ENCODE measurements at places on chromosomes 3 and 15. TPM values are rescaled to one million over a fixed set of nuclear protein-coding genes. Genes with fewer than 3 reads are reported as not detected.
A peak's percentile ranks its signal among the peaks of the same experiment; 100 is the strongest.

DNA sequence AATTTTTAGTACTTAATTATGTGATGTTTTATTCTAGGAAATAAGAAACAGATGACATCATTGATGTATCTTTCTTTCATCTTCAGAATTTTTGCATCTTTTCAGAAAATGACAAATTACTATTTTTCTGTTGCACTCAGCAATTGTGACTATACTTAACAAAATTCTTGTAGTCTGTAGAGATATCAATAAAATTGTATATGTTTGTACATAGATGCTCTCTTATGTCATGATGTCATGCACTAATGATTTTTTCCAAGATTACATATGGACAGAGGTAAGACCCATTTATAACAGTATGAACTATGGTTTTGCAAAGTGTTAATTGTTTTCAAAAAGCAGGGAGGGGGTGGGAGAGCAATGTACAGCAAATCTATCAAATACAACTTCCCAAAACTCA is 121.2 kb downstream of the POLQ start:
- no peak overlapping the region for H3K27ac ChIP-seq
- H3K36me3 ChIP-seq = no peaks in the 10 kb centered on the region
- H3K4me3 ChIP-seq = no peak overlapping the region
- no peak for DNase-seq
- no peaks in the 10 kb centered on the region for H3K4me1 ChIP-seq

GRCh38 chr3:59998058-59998457 is 948.2 kb upstream of the CFAP20DC start:
- H3K4me1 ChIP-seq = no peaks in the 10 kb centered on the region
- no peak overlapping the region for H3K27ac ChIP-seq
- H3K27me3 ChIP-seq = no peaks in the 10 kb centered on the region
- H3K36me3 ChIP-seq = no peaks in the 10 kb centered on the region
- H3K4me3 ChIP-seq = no peak overlapping the region

GRCh38 chr3:87179642-87180041 is 47.5 kb upstream of the CHMP2B start:
- no peaks in the 10 kb centered on the region for H3K4me1 ChIP-seq
- H3K27ac ChIP-seq = no peak overlapping the region
- no peak overlapping the region for H3K4me3 ChIP-seq
- no peaks in the 10 kb centered on the region for H3K27me3 ChIP-seq
- no peaks in the 10 kb centered on the region for H3K36me3 ChIP-seq

The AGBL1 gene
- total RNA-seq = not detected

The ULK4 gene
- total RNA-seq = 5.9 TPM

DNA sequence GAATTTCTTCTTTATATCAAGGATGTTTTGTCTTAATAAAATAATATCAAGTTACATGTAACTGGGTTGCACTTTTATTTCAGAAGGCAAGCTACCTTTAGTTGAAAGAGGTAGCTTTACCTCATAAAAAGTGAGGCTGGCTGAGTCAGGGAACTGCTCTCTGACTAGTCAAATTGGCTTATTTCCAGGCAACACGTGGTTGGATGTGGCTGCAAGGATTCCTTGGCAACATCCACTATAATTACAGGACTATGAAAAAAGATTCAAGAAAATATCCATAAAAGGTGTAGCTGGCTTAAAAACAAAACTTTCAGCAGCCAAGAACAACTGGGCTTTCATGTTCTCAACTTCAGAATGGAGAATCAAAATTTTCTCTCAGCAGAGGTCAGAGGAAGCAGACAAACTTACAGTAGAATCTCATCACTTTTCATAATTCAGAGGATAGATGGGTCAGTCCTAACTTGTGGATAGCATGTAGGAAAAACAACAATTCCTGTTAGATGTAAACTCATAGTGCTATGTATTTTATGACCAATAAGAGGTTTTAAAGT is 779.1 kb downstream of the MECOM start:
- no peaks in the 10 kb centered on the region for H3K36me3 ChIP-seq
- DNase-seq = peak; percentile 33
- H3K27ac ChIP-seq = no peak overlapping the region
- H3K4me1 ChIP-seq = peaks cover 12% of the 10 kb centered on the region

The NPTN gene
- 101 TPM for total RNA-seq

DNA sequence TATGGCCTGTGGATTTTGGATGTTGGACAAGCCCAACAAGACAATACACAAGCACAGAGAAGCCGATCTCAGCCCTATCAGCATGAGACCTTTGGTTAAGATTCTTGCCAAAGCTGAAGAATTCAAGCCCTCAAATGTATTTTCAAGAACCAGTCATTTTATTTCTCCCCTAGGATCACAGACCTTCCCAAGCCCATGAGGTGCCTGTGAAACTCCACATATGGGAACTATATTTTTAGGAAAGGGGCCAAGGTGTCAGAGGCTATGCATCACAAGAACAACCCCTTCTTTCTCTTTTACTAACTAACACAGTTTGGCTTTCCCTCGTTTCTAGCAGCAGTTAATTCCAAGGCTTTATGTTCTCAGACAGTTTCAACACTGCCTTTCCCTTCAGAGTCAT is 364.5 kb downstream of the MAGI1 start:
- no peak for DNase-seq
- H3K36me3 ChIP-seq = no peaks in the 10 kb centered on the region
- H3K4me3 ChIP-seq = no peak overlapping the region
- no peaks in the 10 kb centered on the region for H3K27me3 ChIP-seq

The OGG1 gene
- total RNA-seq = 22.1 TPM

- no peaks in the 10 kb centered on the region for H3K27me3 ChIP-seq
- no peak for DNase-seq
- no peaks in the 10 kb centered on the region for H3K4me1 ChIP-seq
- H3K4me3 ChIP-seq = no peak overlapping the region
- H3K27ac ChIP-seq = no peak overlapping the region
- H3K36me3 ChIP-seq = no peaks in the 10 kb centered on the region
These were observed 78.5 kb downstream of the TRANK1 start for GRCh38 chr3:36866368-36866767.

DNA sequence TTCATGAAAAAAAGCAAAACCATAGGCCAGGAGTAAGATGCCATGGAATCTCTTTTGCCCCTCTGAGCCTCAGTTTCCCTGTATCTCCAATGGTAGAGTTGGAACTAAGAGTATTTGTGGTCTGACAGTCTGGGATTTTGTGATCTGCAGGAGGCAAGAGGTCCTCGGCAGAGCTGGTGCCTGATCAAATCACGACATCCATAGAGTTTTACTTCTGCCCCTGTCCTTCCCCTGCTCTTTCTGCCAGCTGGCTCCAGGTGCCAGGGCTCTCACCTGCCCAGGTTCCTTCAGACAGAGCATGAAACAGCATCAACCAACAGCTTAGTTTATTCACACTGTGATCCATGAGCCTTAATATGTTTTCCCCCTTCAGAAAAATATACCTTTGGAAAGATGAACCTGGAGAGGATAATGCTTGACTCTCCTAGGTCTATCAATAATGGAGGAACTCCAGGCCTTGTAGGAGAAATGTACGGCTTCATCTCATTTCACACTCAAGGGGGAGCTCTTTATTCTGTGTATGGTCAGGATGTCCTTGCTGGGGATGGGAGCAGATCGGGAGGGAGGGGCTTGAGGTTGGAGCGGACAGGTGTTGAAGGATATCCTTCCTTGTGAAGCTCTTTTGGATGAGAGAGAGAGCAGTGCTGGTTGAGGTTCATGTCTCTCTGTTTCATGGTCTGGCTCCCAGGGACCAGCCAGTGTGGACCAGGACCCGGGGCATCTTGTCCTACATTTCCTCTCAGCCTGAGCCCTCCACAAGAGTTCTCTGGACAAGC is 309.9 kb downstream of the RPLP1 start:
- H3K36me3 ChIP-seq = no peaks in the 10 kb centered on the region
- H3K4me3 ChIP-seq = no peak overlapping the region
- H3K4me1 ChIP-seq = peaks cover 40% of the 10 kb centered on the region
- H3K27ac ChIP-seq = no peak overlapping the region

DNA sequence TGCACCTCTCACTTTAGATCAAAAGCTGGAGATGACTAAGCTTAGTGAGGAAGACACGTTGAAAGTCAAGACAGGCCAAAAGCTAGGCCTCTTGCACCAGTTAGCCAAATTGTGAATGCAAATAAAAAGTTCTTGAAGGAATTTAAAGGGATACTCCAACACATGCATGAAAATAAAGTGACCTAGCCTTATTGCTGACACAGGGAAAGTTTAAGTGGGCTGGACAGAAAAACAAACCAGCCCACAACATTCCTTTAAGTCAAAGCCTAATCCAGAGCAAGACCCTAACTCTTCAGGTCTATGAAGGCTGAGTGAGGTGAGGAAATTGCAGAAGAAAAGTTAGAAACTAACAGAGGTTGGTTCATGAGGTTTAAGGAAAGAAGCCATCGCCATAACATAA is 100.6 kb upstream of the PSMD6 start:
- H3K36me3 ChIP-seq = no peaks in the 10 kb centered on the region
- H3K4me1 ChIP-seq = no peaks in the 10 kb centered on the region
- no peak overlapping the region for H3K4me3 ChIP-seq
- no peak overlapping the region for H3K27ac ChIP-seq

The WDR93 gene
- total RNA-seq = 1.8 TPM

The FBLN2 gene
- total RNA-seq = 1.8 TPM

- no peak for DNase-seq
- H3K4me3 ChIP-seq = no peak overlapping the region
- H3K36me3 ChIP-seq = no peaks in the 10 kb centered on the region
- no peaks in the 10 kb centered on the region for H3K27me3 ChIP-seq
These were observed 354.0 kb upstream of the ROBO2 start for GRCh38 chr3:76685858-76686257.

DNA sequence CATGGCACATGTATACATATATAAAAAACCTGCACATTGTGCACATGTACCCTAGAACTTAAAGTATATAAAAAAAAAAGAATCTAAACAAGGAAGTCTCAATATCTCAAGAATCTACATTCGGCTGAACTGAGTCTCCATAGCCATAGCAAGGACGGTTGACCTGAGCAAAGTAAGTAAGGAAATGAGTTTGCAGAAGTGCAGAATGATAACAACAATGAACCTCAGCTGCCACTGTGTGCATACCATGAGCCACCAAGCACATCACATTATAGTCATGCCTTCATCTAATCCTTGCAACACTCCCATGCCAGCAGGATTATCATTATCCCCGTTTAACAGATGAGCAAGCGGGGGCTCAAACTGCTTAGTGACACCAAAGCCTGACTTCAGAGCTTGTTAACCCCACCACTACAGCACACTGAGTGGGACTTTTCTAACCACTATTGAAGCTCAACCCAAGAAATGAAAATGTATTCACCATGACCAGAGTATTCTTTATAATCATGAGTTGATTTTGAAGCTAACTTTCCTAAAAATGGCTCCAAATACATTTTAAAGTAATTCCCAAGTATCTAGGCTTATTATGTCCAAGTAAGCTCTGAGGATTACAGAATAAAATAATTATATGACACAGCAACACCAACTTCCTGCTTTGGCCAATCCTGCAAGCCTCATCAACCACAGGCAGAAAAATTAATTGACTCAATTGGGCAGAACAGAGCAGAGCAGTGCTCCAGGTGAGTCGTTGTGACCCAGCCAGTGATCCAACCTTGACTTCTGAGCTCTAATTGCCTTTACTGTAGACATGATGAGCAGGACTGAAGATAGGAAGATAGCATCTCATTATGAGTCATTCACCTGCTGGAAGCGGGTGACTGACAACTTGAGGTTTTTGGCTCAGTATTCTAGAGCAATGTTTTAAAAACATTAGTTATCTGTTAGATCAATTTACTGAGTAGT is 47.3 kb upstream of the IL12A start:
- H3K4me3 ChIP-seq = no peak overlapping the region
- peak; percentile 77 for DNase-seq
- no peaks in the 10 kb centered on the region for H3K36me3 ChIP-seq
- H3K4me1 ChIP-seq = peaks cover 13% of the 10 kb centered on the region

The KBTBD12 gene
- 1.1 TPM for total RNA-seq

GRCh38 chr3:100073714-100074307 is 40.5 kb downstream of the FILIP1L start:
- H3K27me3 ChIP-seq = no peaks in the 10 kb centered on the region
- H3K4me1 ChIP-seq = no peaks in the 10 kb centered on the region
- H3K36me3 ChIP-seq = no peaks in the 10 kb centered on the region
- H3K27ac ChIP-seq = no peak overlapping the region
- no peak for DNase-seq

The AADACL2 gene
- total RNA-seq = not detected

DNA sequence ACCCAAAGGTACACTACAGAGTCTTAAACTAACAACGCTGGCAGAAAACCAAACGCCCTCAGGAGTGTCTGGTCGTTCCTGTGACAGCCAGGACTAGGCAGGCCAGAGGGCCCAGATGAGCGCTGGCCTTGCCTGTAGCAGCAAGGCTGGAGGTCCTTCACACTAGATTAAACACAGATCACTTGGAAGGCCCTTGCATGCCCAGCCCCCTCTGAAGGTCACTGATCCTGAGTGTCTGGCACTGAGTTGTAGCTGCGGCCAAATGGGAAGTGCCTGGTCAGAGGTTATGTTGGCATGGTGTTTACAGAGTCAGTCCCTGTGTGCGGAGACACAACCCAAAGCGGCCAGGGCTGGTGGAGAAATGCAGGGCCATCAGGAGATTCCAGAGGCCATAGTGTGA is 58.9 kb downstream of the ZNF621 start:
- no peak overlapping the region for H3K4me3 ChIP-seq
- H3K36me3 ChIP-seq = no peaks in the 10 kb centered on the region
- no peaks in the 10 kb centered on the region for H3K27me3 ChIP-seq

The ABHD17C gene
- 42.2 TPM for total RNA-seq

Data from PC-9 (cell line).